Stimulated activated CD4-positive, alpha-beta T cell treated with anti-CD3 and anti-CD28 coated beads, Interleukin-1b, Interleukin-23, amount 100 ng/mL, for 1 hour (primary cell): ENCODE measurements at places on chromosomes 13 and 19.

GRCh38 chr19:1074544-1075283 lies 7.7 kb downstream of the ARHGAP45 start:
- peak; percentile 92 for DNase-seq

DNA sequence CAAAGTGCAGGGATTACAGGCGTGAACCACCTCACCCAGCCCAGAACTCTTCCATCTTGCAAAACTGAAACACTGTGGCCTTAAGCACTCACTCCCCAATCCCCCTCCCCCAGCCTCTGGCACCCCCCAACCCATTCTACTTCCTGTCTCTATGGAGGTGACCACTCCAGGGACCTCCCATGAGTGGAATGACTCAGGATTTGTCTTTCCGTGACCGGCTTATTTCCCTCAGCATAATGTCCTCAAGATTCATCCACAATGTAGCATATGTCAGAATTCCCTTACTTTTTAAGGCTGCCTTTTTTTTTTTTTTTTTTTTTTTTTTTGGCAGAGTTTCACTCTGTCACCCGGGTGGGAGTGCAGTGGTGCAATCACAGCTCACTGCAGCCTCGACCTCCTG lies 3.6 kb upstream of the F2RL3 start:
- no peak for DNase-seq

- DNase-seq: no peak
Measured at GRCh38 chr13:42453091-42453645, 120.8 kb upstream of the TNFSF11 start.

DNA sequence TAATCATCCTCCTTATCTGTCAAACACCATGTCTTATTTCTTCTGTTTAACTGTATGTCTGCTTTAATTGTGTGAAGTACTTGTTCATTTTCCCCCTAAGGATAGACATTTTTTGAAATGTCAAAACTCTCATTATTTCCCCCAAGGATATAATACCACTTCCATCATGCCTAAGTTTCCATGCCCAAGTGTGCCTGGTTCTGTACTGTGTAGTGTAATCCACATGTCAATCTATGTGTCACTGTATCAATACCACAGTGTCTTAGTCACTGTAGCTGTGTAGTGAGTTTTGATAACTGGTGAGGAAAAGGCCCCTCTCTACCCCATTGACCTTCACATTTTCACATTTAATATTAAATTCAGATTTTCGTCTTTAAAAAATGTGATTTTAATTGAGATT lies 1265.5 kb downstream of the PCDH9 start:
- no peak for DNase-seq

GRCh38 chr19:58519087-58519354 lies 589 bp downstream of the ZBTB45 start:
- no peak for DNase-seq
